CD8-positive, alpha-beta memory T cell (primary cell): ENCODE measurements at places on chromosomes 4 and X. TPM values are rescaled to one million over a fixed set of nuclear protein-coding genes. Genes with fewer than 3 reads are reported as not detected.

GPC4 gene
- total RNA-seq: not detected

ZFP92 gene
- total RNA-seq: 1.9 TPM

MAGEH1 gene
- total RNA-seq: 15.4 TPM

HTR2C gene
- not detected for total RNA-seq
